ENCODE measurements at places on chromosomes 12 and 14.

DNA sequence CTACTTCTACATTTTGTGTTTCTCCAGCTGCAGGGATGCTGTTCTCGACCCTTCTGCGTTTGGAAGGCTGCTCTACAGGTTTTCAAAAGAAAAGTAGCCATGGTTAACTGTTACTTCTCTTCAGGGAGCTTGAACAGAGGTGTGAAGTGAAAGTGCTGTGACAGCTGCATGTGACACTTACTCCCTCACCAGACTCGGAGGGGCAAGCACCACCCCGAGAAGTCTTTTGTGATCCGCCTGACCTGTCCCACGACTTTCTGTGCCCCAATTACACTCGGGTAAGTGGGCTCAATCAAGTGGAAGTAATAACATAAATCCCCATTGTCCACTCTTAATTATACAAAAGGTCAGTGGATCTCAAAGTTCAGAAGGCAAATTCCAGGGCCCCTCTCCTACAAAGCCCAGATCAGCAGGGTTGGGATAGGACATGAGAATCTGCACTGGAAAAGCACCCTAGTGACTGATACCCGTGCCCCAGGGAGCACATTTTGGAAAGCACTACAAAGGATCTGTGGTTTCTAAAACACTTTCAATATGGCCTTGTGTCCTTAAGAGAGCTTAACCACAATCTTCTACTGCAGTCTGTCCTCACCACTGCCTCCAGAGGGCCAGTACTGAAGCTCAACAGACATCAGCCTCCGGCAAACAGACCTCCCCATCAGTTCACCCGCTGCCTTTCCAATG lies 11.5 kb downstream of the FICD start:
- DNase-seq, result no peak

DNA sequence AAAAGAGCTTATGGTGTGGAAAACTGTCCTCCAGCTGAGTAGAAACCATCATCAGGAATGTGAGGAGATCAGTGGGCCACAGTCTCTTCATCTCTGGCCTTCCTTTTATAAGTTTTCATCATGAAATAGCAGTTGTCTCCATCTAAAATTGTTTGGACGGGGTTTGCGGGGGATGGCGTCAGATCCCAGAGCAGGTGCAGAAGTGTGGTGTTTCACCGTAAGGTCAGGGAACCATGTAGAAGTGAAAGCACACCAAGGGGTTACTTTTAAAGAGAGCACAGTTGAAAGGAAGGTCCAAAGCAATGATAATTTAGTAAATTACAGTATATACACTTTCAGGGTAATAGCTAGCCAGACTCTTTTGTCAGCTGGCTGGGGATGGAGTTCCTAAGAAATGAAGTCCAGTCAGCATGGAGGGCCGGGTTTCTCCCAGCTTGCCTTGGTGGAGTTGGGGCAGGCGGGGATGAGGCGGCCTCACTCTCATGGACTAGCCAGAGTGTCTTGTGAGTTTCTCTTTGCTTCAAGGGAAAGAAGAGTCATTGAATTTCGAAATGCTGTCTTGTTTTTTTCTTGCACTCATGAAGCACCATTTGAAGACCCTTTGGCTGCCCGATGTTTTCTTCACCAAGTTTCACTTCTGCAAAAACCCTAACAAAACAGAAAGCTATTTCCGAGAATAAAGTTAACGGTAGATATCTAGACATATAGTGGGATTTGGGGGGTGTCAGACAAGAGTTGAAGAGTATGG lies 100.6 kb downstream of the ETV6 start:
- DNase-seq, result no peak

- no peak for DNase-seq
Measured at GRCh38 chr12:131921866-131922769, 7.0 kb upstream of the PUS1 start.

- DNase-seq, result no peak
Measured at GRCh38 chr12:31749024-31749704, 20.3 kb upstream of the AMN1 start.

- DNase-seq, result no peak
Measured at GRCh38 chr12:110543252-110543959, 39.7 kb downstream of the PPTC7 start.

DNA sequence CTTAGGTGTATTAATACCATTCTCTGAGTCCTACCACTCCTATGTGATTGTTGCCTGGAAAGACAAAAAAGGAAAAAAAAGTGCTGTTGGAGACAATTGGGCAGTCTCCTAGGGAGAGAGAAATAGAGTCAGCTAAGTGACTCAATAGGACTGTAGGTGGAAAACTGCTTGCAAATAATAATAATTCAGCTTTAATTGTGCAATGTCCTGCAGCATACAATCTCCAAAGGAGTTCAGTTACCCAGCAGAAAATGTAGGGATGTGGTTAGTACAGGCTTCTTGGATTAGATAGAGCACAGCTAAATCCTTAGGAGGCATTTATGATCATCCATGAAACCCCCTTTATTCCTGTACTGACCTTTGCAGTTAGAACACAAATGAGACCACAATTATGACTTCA lies 3.0 kb upstream of the SRSF9 start:
- DNase-seq, result no peak

DNA sequence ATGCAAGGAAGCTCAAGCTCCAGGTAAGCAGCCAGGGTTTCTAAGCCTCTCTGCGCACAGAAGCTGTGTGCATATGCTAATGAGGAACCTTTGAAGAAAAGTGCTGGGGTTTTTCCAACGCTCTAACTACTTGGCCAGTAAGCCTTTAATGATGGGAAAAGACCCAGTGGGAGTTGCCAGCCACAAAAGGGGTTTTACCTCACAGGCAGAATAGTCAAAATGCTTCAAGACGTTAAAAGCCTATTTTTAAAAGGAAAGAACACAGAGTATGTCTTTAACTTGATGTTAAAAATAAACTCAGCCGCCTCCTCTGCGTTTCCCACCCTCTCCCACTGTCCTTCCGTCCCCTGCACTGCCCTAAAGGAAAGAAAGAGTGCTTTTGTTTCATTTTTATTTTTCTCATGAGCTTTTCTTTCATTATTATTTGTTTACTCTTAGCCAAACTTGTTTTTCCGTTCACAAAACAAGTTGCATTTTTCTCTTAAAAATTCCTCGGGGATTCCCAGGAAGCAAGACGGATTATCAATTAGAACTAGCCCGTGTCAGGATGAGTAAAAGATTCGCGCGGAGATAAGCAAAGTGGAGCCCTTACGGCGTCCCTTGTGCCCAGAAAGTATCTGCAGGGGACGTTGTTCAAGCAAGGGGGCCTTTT lies 209.8 kb upstream of the NUDT4 start:
- no peak for DNase-seq

- no peak for DNase-seq
Measured at GRCh38 chr14:28756884-28757570, 9.6 kb upstream of the FOXG1 start.

DNA sequence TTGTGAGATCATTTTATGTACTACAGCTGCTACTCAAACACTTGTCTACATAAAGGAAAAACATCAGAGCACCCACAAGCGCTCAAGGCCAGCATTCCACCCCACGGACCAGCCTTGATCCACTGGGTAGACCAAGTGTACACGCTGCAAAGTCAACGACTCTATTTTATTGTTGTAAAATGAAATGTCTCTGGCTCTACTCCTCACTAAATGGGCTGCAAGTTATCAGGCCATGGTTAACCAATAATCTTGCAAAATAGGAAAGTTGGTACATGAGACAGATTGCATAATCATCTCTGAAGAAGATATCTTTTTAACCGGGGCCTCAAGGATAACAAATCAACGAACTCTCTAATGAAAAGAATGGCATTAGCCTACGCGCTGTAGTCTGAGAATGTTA lies 69.9 kb upstream of the FOXN3 start:
- DNase-seq, result no peak

- DNase-seq, result no peak
Measured at GRCh38 chr14:96911499-96912149, 114.4 kb downstream of the VRK1 start.

DNA sequence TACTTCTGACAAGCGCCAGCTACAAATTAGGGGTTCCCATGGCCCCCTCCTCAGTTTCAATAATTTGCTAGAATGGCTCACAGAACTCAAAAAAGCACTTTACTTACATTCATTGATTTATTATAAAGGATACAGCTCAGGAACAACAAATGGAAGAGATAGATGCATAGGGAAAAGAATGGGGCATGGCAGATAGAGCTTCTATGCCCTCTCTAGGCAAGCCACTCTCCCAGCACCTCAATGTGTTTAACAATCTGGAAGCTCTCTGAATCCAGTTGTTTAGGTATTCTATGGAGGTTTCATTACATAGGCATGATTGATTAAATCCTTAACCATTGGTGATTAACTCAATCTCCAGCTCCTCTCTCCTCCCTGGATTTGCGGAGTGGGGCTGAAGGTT lies 184.5 kb upstream of the DAAM1 start:
- DNase-seq, result no peak

- no peak for DNase-seq
Measured at GRCh38 chr14:94677747-94678146, 65.6 kb downstream of the SERPINA3 start.

- no peak for DNase-seq
Measured at GRCh38 chr12:116996093-116996492, 85.3 kb downstream of the FBXW8 start.

- no peak for DNase-seq
Measured at GRCh38 chr12:116915326-116915725, 4.6 kb downstream of the FBXW8 start.

- no peak for DNase-seq
Measured at GRCh38 chr14:21241218-21241819, 27.9 kb downstream of the HNRNPC start.

DNA sequence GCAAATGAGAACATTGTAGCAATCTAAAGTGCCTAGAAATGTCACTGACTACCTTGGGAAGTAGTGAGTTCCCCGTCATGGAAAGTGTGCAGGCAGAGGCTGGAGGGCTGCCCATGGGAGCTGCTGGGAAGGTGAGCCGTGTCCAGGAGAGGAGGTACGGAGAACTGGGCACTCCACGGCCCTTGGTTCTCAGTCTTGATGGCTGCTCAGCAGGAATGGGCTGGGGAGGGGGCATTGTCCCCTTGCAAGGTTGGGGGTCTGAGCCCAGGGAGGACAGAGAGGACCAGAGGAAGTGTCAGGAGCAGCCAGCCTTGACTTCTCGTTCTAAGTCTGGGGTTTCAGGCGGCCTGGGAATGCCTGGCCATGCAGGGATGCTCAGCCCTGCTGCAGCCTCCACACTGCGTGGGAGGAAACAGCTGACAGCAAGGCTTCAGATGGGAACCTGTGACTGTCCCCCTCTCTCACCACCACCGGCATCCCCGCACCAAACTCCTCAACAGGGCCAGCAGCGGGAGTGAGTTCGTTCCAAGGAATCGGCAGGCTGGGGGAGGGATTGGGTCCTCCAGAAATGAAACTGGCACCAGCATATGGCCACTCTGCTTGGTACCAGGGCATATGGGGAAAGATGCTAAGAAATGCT lies 140.2 kb downstream of the BCL11B start:
- DNase-seq, result no peak

GRCh38 chr14:65360144-65360784 lies 52.3 kb upstream of the FUT8 start:
- no peak for DNase-seq

DNA sequence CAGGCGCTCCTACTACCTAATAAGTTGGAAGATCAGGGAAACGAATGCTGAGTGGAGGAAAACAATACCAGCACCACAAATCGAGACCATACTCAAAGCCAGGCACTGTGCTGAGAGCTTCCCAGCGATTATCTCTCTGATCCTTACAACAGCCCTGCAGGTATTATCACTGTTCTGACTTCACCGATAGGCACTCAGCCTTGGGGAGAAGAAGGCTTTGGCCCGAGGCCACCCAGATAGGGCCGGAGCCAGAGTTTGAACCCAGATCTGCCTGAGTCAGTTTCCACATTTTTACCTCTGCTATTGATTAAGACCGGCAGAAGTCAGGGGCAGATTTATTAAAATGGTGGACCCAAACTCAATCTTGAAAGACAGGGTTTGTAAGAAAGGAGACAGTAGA lies 4.9 kb downstream of the SVOP start:
- DNase-seq, result no peak

- DNase-seq, result no peak
Measured at GRCh38 chr14:83478741-83479140, 1945.1 kb upstream of the SEL1L start.

DNA sequence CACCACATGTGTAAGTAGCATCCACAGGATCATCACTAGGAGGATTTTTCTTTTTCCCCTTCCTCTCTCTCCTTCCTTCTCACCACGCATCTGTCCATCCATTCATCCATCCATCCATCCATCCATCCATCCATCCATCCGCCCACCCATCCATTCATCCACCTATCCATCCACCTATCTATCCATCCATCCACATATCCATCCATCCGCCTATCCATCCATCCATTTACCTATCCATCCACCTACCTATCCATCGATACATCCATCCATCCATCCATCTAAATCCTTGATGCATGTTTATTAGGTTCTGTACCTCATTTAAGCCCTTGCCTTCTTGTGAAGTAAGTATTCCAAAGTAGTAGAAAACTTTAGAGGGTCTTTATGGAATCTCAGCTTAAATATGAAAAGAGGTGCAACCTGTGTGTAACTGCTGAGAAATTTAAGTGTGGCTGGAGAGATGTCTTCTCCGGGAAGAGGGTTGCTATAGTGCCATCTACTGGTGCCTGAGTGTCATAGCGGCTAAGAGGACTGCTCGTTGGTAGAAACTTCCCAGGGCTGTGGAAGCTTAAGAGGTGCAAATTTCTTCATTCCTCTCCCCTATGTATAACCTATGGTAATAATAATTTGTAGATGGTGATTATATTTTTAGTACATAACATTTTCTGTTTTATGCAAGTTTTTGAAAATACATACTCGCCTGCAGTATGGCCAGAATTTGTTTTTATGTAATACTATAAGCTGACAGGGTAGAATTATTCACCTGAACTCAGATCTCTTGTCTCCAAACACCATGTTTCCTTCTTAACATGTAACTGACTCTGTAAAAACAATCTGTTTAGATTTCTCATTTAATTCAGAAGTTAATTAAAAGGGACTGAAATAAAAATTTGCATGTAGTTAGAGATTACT lies 46.0 kb downstream of the MYO1H start:
- DNase-seq, result no peak

- no peak for DNase-seq
Measured at GRCh38 chr12:28958553-28959195, 190.4 kb upstream of the FAR2 start.

DNA sequence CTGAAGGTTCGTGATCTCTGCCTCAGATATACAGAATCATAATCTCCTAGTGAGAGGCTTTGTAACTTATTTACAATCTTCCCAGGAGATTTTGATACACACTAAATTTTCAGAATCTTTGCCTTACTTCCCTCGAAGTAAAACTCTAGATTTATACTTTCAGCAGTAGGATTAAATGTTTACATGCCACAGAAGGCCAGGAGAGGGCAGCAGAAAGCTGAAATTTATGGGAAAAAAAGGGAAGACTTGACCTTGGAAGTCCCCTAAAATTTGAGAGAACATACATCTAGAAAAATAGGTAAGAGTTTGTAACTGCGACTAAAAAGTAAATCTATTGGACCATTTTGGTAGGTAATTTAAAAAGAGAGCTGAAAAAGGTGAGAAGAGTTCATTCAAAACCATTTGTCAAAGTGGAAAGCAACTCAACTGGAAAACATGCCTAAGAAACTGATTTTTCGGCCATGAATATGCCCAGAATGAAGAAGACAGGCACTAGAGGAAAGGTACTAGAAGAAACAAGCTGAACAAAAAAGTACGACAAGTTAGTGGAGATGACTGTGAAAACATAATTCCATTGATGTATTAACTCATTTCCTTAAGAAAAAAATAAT lies 242.0 kb upstream of the MDGA2 start:
- peak; percentile 20 for DNase-seq

- peak; percentile 15 for DNase-seq
Measured at GRCh38 chr14:55354500-55354899, 57.1 kb downstream of the ATG14 start.

GRCh38 chr14:101369194-101369915 lies 191.9 kb upstream of the DIO3 start:
- DNase-seq, result no peak

Data from progenitor cell of endocrine pancreas (in vitro differentiated cells).